Naive thymus-derived CD8-positive, alpha-beta T cell (primary cell): ENCODE measurements at places on chromosomes 4 and X. TPM values are rescaled to one million over a fixed set of nuclear protein-coding genes. Genes with fewer than 3 reads are reported as not detected.

DNA sequence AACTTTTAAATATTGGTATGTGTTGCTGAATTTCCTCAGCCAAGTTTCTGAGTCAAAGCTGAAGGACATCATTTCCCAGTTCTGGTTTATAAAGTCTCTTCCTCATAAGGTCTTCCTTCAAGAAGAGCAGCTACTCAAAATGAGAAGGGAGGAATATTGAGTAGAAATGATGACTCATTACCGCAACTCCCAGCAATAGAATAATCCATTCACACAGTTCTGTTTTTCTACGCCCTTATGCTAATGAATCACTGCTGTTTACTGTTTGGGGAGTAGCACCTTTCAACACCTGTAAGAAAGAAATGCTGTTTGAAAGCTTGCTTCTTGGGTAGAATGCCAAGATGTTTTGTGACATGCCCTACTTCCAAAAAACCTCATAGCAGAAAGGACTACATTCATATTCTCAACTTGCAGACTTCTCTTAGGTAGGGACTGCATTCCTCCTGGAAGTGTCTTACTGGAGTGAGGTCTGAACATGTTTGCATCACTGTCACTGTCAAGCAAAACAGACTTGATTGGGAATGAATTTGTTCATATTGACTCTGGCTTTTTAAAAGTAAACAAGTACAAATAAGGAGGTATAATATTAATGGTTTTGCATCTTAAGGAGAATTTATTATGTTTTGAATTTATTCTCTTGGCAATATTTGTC is 147.2 kb upstream of the BANK1 start:
- peaks cover 26% of the 10 kb centered on the region for H3K27me3 ChIP-seq
- no peak overlapping the region for H3K4me3 ChIP-seq
- no peak for DNase-seq
- H3K4me1 ChIP-seq, result no peaks in the 10 kb centered on the region

GRCh38 chrX:136827026-136827425 is 46.3 kb upstream of the ARHGEF6 start:
- no peak for DNase-seq
- H3K27ac ChIP-seq, result no peak overlapping the region
- H3K36me3 ChIP-seq, result peaks cover 1% of the 10 kb centered on the region
- no peak overlapping the region for H3K4me3 ChIP-seq

GRCh38 chr4:110998320-110998719 is 375.4 kb upstream of the PITX2 start:
- no peak overlapping the region for H3K4me3 ChIP-seq
- H3K4me1 ChIP-seq, result no peaks in the 10 kb centered on the region
- no peak for DNase-seq
- H3K27ac ChIP-seq, result no peak overlapping the region
- no peaks in the 10 kb centered on the region for H3K36me3 ChIP-seq

DNA sequence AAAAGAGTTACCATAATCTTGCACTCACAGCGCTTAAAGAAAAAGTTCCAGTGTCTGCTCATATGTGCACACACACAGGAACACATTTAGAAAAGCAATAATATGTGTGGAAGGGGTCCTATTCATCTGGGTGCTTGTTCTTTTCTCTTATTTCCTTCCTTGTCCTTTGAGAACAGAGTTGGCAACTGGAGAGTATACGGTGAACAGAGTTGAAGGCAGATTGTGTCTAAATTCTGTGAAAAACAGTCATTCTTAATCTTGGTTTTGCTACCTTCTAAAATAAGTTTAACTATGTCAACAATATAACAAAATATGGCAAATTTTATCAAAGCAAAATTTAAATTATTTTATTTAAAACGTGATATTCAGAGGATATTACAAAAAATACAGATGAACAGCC is 365.1 kb upstream of the NOCT start:
- H3K36me3 ChIP-seq, result no peaks in the 10 kb centered on the region
- H3K4me1 ChIP-seq, result no peaks in the 10 kb centered on the region
- no peak overlapping the region for H3K27ac ChIP-seq
- H3K4me3 ChIP-seq, result no peak overlapping the region

HPGD gene
- total RNA-seq, result 7.5 TPM

CPE gene
- total RNA-seq, result not detected

P2RY4 gene
- 0.55 TPM for total RNA-seq

GRCh38 chr4:85474818-85475630 is at the start of gene ARHGAP24:
Gene ARHGAP24, plus strand, starts transcription at chr4:85475150.
- peaks cover 9% of the 10 kb centered on the region for H3K27me3 ChIP-seq
- H3K36me3 ChIP-seq, result no peaks in the 10 kb centered on the region
- no peak within 1 kb of the TSS for H3K27ac ChIP-seq
- no peaks in the 10 kb centered on the region for H3K4me1 ChIP-seq

GRCh38 chr4:8554555-8555100 is 25.6 kb upstream of the GPR78 start:
- H3K4me1 ChIP-seq, result no peaks in the 10 kb centered on the region
- no peaks in the 10 kb centered on the region for H3K36me3 ChIP-seq
- H3K27ac ChIP-seq, result no peak overlapping the region
- H3K4me3 ChIP-seq, result no peak overlapping the region
- H3K27me3 ChIP-seq, result peaks cover under 1% of the 10 kb centered on the region

DNA sequence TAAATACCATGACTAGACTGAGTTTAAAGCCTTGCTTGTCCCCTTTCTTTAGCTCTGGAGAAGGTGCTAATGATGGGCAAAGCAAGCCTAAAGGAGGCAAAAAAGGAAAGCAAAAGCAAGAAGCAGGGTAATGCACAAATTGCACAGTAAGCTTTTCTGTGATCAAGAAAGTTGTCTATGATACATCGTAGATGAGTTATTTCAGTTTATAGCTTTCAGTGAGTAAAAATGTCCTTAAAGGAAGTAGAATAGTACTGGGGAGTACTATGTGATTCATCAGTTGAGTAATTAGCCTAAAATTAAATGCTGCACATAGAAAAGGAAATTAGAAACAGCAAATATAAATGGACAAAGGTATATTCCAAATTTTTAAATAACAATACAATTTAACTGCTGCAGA is 50.2 kb upstream of the PDE5A start:
- H3K27me3 ChIP-seq, result peaks cover 2% of the 10 kb centered on the region
- no peak for DNase-seq
- H3K36me3 ChIP-seq, result no peaks in the 10 kb centered on the region
- no peak overlapping the region for H3K4me3 ChIP-seq

GC gene
- not detected for total RNA-seq

ADH5 gene
- 86.1 TPM for total RNA-seq

GABRG1 gene
- not detected for total RNA-seq

COL4A6 gene
- not detected for total RNA-seq
